ENCODE measurements at places on chromosomes 6 and 20.

DNA sequence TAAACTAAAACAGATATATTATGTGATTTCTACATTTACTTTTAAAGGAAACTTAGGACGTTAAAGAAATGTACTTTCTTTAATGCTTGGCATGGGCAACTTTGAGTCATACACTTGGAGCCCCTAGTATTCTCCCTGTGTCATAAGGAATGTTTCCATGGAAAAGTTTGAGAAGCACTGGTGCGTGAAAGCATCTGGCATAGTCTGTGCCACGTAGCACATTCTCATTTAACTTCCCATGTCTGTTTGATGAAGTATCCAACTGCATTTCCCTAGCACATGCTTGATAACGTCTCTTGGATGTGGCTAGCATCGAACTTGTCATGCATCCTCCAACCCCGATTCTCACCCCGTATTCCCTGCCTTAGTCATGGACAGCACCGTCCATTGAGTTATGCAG is 172.0 kb downstream of the TBC1D7 start:
- DNase-seq, result no peak

DNA sequence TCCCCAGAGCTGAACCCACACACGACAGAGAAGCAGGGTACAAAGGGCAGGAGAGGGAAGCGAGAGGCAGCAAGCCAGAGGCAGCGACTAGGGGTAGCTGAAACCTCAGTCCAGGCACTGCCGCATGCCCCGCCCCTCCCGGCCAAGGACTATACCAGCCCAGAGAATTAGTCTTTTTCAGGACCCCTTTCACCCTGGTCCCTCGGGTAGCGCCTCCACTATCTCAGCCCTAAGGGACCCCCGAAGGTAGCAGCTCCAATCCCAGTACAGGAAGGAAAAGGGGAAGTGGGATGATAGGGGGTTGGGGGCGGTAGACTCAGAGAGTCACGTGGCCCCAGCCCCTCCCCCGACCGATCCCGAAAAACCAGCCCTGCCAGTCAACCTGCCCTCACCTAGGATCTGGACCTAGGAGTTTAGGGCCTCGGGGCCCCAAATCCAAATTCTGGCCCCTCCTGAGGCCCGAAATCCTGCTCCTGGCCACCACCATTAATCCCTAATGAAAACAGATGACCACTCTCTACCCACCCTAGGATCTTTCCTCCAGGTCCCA is 1.3 kb downstream of the RGL2 start:
- no peak for DNase-seq

- no peak for DNase-seq
Measured at GRCh38 chr6:121347484-121347883, 13.2 kb upstream of the TBC1D32 start.

DNA sequence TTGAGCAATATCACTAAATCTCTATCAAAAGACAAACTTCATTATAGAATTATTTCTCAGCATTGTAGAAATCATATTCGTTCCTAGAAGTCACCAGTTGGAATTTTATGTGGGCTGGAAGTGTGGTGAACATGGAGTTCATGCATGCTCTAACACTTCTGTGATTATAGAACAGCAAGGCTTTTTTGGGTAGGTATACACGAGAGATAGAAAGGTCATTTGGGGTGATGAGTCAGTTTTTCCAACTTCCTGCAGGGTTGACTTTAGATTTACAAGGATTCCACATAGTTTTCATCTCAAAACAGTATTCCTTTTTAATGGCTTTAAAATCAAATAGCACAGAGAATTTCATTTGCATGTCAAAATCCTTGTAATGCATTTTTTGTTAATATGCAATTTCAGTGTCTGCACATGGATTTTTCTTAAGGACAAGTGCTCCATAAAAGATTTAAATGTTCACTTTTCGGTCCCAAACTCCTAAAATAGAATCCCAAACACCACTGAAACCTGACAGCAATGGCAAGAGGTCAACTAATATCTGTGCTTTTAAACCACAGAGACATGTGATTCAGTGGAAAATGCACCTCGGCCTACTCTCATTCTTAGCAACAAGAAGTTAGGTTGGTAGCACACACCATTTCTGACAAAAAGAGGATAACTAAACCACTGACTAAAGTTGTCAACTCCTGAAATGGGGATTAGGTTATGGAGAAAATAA is 211.0 kb downstream of the MOXD1 start:
- DNase-seq, result peak; percentile 15

- DNase-seq, result no peak
Measured at GRCh38 chr6:167405778-167406532, 81.1 kb downstream of the TTLL2 start.

GRCh38 chr6:130931683-130932082 is 104.5 kb downstream of the SMLR1 start:
- DNase-seq, result no peak

Measured in stimulated activated naive B cell treated with anti-CD40 and anti-IgM and Interleukin-4, amounts not matched to agents 10 μg/mL and 1 μg/mL and 100 μg/mL, for 72 hours (primary cell).